Stimulated activated CD8-positive, alpha-beta memory T cell treated with anti-CD3 and anti-CD28 coated beads, Interleukin-7, amount 100 ng/mL, for 4 hours (primary cell): ENCODE measurements at places on chromosomes 13 and 19.
A peak's percentile ranks its signal among the peaks of the same experiment; 100 is the strongest.

GRCh38 chr19:46861691-46862502 is 1.1 kb downstream of the ARHGAP35 start:
- no peak for DNase-seq

DNA sequence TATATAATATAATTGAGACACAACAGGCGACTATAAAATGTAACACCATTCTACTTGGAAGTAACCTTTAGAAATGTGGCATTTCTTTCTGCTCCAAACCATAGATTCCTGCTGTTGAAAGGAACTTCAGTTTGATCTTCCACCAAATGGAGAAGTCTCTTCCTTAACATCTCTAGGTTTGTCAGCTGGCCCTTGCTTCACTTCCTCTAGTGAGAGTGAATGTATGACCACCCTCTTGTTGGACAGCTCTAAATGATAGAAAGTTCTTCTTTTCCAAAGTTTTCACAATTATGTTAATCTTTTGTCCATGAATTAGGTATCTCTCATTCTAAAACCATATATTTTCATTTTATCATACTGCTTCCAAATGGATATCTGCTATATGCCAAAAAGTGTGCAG is 13.8 kb upstream of the COG6 start:
- DNase-seq, result no peak

- no peak for DNase-seq
Observed at GRCh38 chr19:47130120-47130588, 481 bp upstream of the SAE1 start.

DNA sequence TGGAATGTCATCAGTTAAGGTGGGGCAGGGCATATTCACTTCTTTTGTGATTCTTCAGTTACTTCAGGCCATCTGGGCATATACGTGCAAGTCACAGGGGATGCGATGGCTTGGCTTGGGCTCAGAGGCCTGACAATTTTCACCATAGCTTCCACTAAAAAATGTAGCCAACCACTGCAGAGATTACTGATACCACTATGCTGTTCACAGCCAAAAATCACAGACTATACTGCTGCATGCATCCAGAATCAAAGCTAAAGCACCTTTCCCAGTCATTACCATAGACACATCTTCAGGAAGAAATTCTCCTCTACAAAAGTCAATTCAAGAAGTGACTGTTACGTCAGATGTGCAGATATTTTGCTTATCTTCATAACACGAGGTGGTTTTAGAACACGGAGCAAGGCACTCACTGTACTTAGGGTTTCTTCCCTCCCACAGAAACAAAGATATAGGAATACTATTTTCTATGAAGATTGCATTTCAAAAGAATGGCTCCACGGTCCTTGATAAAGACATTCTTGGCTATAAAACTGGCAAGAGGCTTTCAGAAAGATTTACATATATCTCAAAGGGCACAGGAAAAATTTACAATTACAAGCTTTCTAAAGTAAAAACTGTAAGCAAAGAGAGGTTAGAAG is 1556.6 kb upstream of the PRR20A start:
- DNase-seq, result no peak

- no peak for DNase-seq
Observed at GRCh38 chr13:21458451-21458812, 671 bp downstream of the ZDHHC20 start.

GRCh38 chr19:16760990-16761389 is 41.3 kb downstream of the NWD1 start:
- DNase-seq, result no peak

DNA sequence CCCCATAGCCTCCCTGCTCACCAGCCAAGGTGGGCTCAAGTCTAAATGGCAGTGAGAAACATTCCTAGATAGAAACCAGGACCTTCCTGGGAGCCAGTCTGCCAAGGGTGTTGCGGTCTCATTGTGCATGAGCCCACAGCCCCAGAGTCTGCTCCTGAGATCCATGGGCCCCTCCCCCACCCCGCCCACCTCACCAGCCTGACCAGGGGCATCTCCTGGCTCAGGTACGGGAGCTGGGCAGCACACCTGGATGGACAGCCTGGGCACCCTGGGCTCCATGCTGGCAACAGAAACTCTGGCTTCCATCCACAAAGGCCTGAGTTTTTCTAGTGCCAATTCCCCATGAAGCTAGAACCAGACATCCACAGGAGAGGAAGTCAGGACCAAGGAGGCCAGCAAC is 65.6 kb downstream of the RAB20 start:
- DNase-seq, result no peak

DNA sequence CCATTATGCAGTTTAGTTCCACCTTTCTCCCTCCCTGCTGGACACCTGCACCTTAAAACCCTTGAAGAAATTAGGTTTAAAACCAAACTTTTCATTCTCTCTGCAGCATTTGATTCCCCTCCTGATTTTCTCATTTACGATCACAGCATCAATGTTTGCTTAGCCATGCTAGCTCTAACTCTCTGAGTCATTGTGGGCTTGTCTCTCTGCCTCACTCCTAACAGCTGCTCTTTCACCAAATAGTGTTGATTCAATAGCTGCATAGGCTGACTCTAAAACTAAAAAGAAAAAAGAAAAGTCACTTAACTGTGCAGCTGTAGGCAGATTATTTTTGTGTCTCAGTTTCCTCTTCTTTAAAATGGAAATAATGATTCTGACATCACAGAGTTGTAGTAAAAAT is 1124.9 kb downstream of the DIAPH3 start:
- DNase-seq, result no peak

GRCh38 chr13:25945596-25945995 is 106.2 kb downstream of the SHISA2 start:
- DNase-seq, result no peak

DNA sequence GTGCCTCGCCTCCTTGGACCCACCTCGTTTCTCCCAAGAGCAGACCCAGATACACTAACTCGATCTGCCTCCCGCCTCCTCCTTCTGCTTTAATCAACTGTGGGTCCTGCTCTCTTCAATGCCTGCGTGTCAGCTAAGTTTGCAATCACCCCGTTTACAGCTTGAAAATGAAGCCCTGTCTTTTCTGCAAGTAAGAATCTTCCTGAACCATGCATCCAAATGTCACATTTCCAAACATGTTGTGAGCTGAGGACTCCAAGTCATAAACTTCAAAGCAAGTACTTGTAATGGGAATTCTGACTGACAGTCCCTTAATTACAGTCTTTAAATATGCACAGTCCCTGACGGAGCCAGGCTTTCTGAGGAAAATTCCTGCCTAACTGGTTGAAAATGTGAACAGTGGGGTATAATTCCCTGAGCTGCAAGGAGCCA is 154.9 kb upstream of the UQCRFS1 start:
- DNase-seq, result no peak

DNA sequence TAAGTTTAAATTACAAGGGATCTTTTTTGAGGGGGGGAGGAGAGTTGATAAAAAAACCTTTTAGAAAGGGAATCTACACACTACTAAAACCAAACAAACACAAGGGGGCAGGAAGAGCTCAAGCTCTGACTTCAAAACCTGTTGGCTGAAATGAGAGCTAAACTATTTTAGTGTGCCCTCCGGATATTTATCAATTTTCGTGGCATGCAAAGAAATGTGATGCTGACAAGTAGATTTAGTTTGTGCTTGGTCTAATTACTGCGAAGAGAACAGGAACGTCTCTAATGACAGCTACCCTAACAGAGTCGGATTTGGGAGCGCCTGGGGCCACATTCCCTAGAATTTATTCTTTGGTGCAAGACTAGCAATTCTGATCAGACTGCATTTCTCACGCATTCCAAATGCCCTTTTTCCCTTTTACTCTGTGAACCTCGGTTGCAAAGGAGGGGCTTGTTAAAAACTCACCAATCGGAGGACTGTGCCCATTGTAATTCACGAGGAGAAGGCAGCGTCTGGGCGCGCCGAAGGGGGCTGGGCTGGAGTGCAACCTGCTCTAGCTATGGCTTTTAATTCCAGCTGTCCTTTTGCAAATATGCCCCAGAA is 802 bp upstream of the FREM2 start:
- DNase-seq, result no peak

GRCh38 chr19:6060600-6061375 is 49.5 kb downstream of the RFX2 start:
- peak; percentile 37 for DNase-seq

- DNase-seq, result no peak
Observed at GRCh38 chr19:2047076-2047448, 4.0 kb downstream of the MKNK2 start.

GRCh38 chr13:113001241-113002140 is 32.5 kb downstream of the MCF2L start:
- no peak for DNase-seq

DNA sequence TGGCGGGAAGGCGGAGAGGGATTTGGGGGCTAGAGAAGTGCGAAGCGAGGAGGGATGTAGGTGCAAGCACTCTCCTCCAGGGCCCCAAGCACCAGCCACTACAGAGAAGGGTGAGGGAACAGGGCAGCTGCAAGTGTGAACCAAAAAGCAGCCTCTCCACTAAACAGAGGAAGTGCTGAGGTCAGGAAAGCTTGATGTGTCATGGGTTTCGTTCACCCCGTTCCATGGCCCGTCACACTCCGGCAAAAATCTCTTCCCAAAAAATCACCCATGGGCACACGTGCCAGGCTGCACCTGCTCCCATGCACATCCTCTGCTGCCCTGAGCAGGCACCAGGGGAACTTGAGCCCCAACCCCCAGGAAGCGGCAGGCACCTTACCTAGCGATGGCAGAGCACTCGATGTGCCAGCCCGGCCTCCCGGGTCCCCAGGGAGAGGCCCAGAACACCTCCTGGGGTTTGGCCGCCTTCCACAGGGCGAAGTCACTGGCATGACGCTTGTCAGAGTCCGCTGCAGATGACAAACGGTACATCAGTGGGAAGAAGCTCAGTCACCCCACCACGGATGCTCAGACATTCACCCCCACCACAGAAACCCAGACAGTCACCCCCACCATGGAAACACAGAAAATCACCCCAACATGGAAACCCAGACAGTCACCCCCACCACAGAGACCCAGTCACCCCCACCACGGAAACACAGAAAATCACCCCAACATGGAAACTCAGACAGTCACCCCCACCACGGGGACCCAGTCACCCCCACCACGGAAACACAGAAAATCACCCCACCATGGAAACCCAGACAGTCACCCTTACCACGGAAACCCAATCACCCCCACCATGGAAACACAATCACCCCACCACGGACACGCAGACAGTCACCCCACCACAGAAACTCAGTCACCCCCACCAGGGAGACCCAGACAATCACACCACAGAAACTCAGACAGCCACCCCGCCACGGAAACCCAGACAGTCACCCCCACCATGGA is 29.0 kb downstream of the CARS2 start:
- peak; percentile 21 for DNase-seq

DNA sequence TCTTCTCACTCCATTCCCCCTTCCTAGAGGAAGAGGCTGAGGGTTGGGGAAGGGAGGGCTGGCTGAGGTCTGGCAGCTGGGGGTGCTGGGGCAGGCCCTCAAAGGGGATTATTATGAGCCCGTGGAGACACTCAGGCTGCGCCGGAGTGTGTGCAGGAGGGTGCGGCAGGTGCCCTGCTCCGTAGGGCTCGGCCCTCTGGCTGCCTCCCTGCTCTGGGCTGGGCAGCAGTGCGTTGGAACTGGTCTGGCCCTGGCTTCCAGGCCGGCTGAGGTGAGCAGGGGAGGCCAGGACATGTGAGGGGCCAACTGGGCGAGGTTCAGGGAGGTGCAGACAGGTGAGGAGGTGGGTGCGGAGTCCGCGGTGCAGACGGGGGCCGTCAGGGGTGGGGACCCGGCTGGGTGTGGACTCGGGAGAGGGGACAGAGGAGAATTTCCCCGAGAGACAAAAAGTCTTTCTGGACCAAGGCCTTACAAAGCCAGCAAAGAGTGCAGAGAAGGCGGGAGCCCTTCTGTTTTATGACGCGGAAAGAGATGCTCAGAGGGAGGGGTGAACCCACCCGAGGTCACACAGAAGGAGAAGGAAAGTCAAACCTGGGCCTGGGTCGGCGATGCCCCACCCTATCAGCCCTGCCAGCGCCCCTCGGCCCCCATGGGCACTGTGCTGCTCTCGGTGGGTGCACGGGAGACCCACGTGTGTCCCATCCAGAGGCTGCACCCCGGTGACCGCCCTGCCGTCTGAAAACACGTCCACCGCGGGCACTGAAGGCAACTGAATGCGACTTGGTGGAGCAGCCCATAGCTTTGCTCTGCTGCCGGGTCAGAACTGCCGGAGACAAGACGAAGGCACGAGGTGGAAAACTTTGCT is 31.0 kb downstream of the PIP5K1C start:
- no peak for DNase-seq

DNA sequence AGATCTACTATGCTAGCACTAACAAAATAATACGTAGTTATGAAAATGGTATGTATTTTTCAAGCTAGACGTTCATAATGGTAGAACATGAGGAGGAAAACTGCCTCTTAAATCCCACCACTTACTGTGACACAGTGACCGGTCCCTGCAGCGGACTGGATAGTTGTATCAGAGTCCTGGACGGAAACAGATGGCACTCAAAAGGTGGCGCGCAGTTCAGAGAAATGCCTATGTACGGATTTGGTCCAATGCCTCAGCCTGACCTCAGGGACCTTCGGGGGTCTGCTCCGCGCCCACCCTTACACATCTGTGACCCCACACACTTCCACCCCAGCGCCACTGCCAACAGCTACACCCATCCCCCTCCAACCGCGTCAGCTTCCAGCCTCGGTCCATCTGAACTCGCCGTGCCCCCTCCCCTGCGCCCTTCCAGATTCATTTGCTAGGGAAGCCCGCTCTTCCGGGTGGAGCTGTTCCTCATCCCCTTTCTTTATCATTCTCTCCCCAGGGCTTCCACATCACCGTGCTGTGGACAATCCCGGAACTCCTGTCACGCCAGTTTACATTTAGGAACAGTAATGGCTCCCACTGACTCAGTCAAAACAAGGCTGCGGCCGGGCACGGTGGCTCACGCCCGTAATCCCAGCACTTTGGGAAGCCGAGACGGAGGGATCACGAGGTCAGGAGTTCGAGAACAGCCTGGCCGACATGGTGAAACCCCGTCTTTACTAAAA is 792 bp upstream of the LENG8 start:
- DNase-seq, result no peak

- no peak for DNase-seq
Observed at GRCh38 chr19:34332027-34332760, 32.8 kb upstream of the GPI start.

DNA sequence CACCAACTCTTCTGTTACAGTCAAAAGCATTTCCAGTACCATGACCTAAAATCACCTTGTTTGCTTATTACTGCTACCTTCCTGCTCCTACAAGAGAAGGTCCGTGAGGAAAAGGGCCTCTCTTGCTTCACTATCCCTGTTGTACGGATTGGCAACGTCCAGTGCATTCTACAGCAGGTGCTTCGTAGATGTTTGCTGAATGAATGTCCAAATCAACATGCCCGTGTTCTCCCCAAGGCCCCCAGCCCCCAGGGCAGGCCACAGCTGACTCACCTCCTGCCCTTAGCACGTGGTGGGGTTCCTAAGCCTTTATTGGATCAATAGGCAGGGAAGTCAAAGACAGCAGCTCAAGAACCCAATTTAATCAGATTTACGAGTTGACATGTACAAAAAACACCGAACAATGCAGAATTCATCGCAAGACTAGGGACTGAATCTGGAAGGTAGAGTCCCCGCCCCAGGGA is 5.5 kb upstream of the NAPA start:
- no peak for DNase-seq

- no peak for DNase-seq
Observed at GRCh38 chr13:90321281-90321931, 1026.1 kb upstream of the MIR17HG start.
